ENCODE measurements at places on chromosomes 12 and 14. TPM values are rescaled to one million over a fixed set of nuclear protein-coding genes. Genes with fewer than 3 reads are reported as not detected.

The TCL1B gene
- total RNA-seq, result not detected

The CPNE6 gene
- 0.34 TPM for total RNA-seq

- no peak for DNase-seq
Observed at GRCh38 chr12:117538032-117538690, 176.7 kb upstream of the NOS1 start.

- DNase-seq, result no peak
Observed at GRCh38 chr12:92029902-92030586, 115.6 kb downstream of the BTG1 start.

DNA sequence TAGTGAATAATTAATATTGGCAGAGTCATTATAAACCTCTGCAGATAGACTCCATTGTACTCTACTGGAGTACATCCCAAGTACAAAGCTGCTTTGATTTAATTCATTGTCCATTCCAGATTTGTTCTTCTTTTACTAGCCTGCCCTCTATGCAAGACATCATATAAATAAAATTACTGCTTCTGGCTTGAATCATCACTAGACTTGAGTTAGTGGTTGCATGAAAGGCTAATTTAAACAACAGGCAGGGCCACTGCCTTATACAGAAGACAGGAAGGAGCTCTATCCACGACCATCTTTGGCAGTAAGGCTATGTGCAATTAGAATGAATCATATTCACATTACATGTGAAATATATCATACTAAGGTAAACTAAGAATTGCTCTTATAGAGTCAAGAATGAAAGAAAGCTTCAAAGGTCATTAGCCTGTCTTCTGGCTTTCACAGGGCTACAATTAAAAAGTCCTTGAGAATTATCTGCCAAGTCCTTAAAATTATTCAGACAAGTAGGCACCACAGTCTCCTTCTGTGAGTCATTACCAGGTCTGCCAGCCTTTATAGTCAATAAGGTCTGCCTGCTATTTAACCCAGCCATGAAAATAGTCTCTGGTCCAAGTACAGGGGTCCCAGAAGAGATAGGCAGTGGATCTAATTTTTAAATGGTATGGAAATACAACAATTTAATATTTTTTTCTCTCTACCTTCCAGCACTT is 631.8 kb downstream of the TMTC2 start:
- DNase-seq, result no peak

- no peak for DNase-seq
Observed at GRCh38 chr12:79186506-79186905, 321.9 kb downstream of the SYT1 start.

DNA sequence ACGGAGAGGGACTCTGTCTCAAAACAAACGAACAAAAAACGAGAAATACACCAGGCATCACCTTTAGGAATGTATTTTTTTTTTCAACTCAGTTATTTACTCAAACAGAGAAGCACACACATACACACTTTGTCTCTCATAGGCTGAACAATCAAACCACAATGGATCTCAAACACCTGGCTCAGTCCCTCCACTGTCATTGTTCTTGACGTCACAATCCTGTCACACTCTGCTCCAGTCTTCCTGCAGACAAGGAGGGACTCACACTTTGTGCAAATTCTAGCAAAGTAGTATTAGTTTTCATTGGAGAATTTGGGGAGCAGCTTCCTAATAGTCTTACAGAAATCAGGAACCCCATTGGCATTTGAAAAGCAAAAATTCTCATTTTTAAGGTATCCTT is 727.8 kb downstream of the BCL11B start:
- DNase-seq, result no peak

GRCh38 chr12:1821805-1822204 is 1.4 kb downstream of the LRTM2 start:
- DNase-seq, result no peak

GRCh38 chr14:90858511-90858910 is 42.3 kb upstream of the TTC7B start:
- no peak for DNase-seq

GRCh38 chr12:20808521-20808920 is 2.0 kb upstream of the SLCO1B3 start:
- DNase-seq, result no peak
